ENCODE measurements at places on chromosomes 4 and X. TPM values are rescaled to one million over a fixed set of nuclear protein-coding genes. Genes with fewer than 3 reads are reported as not detected.

DNA sequence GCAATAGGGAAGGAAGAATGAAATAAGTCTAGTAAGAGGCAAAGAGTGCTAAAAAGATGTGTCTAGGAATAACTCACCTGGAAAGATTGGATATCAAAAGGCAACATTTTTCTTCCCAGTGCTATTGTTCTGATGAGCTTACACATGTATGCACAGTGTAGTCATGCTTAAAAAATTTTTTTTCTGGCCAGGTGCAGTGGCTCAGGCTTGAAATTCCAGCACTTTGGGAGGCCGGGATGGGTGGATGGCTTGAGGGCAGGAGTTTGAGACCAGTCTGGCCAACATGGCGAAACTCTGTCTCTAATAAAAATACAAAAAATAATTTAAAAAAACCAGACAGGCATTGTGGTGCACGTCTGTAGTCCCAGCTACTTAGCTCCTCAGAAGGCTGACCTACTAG lies 795.8 kb upstream of the IGFBP7 start:
- H3K27ac ChIP-seq = no peak overlapping the region
- H3K4me1 ChIP-seq = no peaks in the 10 kb centered on the region
- DNase-seq = no peak
- H3K27me3 ChIP-seq = no peaks in the 10 kb centered on the region

DNA sequence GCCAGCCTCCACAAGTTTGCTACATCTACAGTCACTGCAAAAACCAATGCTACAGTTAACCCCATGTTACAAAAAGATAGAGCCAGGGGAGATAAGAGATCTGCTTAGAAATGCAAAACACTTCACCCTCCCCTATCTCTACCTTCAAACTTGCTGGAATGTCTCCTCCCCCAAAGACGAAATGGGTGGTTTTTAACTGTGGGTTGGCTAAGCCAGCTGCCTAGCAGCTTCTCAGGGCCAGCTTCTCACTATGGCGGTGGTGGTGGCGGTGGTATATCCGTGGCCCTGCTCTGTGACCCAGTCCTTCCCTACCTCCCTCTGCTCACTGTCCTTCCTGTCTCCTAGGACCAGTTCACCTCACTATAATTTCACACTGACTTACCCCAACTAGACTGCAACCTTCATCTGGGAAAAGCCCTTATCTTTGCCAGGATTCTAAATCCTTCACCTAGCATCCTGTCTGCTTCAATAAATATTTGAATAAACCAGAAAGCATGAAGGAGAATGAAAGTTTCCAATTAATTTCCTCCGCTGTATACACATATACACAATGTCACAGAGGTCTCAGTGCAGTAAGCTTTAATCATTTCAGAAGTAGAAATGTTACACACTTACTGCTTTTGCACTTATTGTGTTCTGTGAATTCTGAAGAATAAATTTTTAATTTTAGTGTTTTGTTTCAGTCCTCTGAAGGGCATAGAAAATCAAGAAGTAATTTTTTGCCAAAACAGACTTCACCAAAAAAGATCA lies 46.3 kb downstream of the SH3KBP1 start:
- peaks cover 72% of the 10 kb centered on the region for H3K4me1 ChIP-seq
- H3K27ac ChIP-seq = peak overlapping the region; percentile 90
- DNase-seq = no peak
- H3K27me3 ChIP-seq = no peaks in the 10 kb centered on the region

DNA sequence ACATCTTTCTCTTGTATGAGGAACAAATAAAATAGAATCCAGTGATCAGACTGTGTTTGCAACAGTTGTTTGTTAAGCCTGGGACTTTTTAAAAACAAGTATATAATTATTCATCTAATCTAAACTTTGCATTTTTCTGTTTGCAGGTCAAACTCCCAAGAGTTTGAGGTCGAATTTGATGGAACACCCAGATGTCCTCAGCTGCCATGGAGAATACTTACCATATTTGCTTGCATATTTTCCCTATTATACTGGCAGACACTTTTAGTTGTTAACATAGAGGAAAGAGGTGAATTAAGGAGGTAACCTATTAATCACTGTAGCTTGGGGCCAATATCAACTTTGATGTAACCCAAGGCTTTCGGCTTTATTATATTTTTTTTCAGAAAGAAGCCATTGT lies 401.5 kb upstream of the DIPK2B start:
- no peaks in the 10 kb centered on the region for H3K27me3 ChIP-seq
- H3K4me3 ChIP-seq = no peak overlapping the region
- H3K4me1 ChIP-seq = no peaks in the 10 kb centered on the region
- no peak for DNase-seq
- H3K36me3 ChIP-seq = peaks cover 3% of the 10 kb centered on the region

GRCh38 chrX:104696667-104697066 lies 130.7 kb downstream of the IL1RAPL2 start:
- peaks cover 7% of the 10 kb centered on the region for H3K4me1 ChIP-seq
- no peaks in the 10 kb centered on the region for H3K36me3 ChIP-seq
- H3K27me3 ChIP-seq = no peaks in the 10 kb centered on the region
- H3K4me3 ChIP-seq = no peak overlapping the region
- no peak for DNase-seq

- no peak overlapping the region for H3K4me3 ChIP-seq
- H3K27me3 ChIP-seq = no peaks in the 10 kb centered on the region
- no peak overlapping the region for H3K27ac ChIP-seq
- no peaks in the 10 kb centered on the region for H3K36me3 ChIP-seq
- no peak for DNase-seq
Measured at GRCh38 chrX:94057385-94057784, 383.4 kb downstream of the FAM133A start.

DNA sequence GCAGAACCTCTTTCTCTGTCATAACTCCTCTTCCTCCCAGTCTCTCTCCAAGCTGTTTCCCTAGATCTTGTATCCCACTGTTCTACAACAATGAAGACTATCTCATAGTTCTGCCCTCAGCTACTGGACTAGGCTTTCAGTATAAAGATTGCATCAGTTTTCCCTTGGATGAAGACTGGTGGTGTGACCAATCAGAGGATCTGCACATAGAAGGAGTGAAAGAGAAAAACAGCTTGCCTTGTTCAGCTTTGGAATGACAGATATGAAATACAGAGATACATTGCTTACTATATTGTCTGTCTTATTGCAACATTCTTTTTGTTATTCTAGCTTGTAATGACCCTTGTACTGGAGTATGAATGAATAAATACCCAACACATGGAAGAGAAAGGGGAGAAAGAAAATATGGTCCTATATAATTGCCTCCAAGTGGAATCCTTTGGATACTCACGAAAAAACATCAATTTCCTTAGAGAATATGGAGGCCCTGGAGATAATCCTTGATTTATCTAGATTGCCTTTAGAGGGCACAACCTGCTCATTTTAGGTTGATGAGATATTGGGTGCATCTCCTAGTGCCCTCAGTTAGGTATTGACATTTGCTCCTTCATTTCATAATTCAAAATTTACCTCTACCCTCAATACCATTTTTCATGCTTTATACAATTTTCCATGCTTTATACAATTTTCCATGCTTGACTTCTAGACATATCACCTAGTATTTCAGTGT lies 395.8 kb downstream of the NAF1 start:
- H3K4me3 ChIP-seq = no peak overlapping the region
- H3K27me3 ChIP-seq = no peaks in the 10 kb centered on the region
- no peak for DNase-seq
- no peak overlapping the region for H3K27ac ChIP-seq
- H3K36me3 ChIP-seq = no peaks in the 10 kb centered on the region
- H3K4me1 ChIP-seq = no peaks in the 10 kb centered on the region

DNA sequence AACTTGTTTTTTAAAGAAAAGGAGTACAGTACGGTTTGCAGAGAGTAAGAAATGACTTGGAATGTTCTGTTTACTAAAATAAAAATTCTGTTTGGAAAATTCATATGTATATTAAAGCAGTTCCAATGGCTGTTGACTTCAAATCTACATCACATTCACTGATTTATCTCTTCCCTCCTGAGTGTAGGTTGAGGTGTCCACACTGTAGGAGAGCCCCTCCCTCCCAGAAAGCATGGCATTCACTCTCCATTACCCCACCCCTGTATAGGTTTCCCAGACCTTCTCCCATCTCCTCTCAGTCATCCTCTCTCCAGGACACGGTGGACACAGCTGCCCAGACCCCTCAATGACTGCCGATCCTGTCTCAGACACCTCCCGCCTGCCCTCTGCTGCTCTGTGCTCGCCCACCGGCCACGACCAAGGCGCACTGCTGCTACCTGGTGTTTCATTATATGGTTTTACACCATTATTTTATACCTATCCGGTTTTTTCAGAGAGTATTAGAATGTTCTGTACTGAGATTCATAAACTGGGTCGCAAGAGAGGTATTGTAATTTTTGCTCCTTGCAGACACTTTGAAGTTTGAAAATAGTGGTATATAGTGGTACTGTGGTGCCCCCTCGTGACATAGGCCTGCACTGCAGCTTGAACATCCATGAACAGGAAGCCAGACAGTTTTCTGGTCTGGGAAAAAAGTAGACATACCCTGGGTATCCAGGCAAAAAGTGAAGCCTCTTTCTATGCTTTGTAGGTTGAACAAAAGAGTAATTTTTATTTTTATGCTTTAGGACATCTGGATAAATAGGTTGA lies 38.8 kb upstream of the BEX4 start:
- DNase-seq = peak; percentile 61
- peak overlapping the region; percentile 32 for H3K4me3 ChIP-seq
- H3K27ac ChIP-seq = no peak overlapping the region
- peaks cover 3% of the 10 kb centered on the region for H3K4me1 ChIP-seq

GRCh38 chr4:16707874-16708273 lies 190.6 kb downstream of the LDB2 start:
- no peak overlapping the region for H3K27ac ChIP-seq
- H3K4me3 ChIP-seq = no peak overlapping the region
- H3K4me1 ChIP-seq = no peaks in the 10 kb centered on the region
- no peaks in the 10 kb centered on the region for H3K36me3 ChIP-seq
- DNase-seq = no peak
- peaks cover 2% of the 10 kb centered on the region for H3K27me3 ChIP-seq

GRCh38 chr4:48963042-48963679 lies 22.9 kb upstream of the CWH43 start:
- H3K27ac ChIP-seq = no peak overlapping the region
- H3K4me1 ChIP-seq = peaks cover 2% of the 10 kb centered on the region
- DNase-seq = peak; percentile 73
- no peaks in the 10 kb centered on the region for H3K27me3 ChIP-seq
- H3K36me3 ChIP-seq = no peaks in the 10 kb centered on the region

GRCh38 chr4:186030399-186030775 lies 38.6 kb upstream of the TLR3 start:
- no peak overlapping the region for H3K4me3 ChIP-seq
- H3K4me1 ChIP-seq = no peaks in the 10 kb centered on the region
- H3K27me3 ChIP-seq = peaks cover 36% of the 10 kb centered on the region
- no peak for DNase-seq
- H3K36me3 ChIP-seq = peaks cover 9% of the 10 kb centered on the region

GRCh38 chr4:176898791-176899190 lies 106.1 kb upstream of the VEGFC start:
- H3K4me1 ChIP-seq = no peaks in the 10 kb centered on the region
- H3K4me3 ChIP-seq = no peak overlapping the region
- no peak for DNase-seq
- H3K27ac ChIP-seq = no peak overlapping the region

GRCh38 chr4:183552274-183553146 lies 47.7 kb downstream of the ING2 start:
- no peak overlapping the region for H3K27ac ChIP-seq
- H3K4me1 ChIP-seq = no peaks in the 10 kb centered on the region
- peaks cover 9% of the 10 kb centered on the region for H3K27me3 ChIP-seq
- no peaks in the 10 kb centered on the region for H3K36me3 ChIP-seq
- no peak overlapping the region for H3K4me3 ChIP-seq

- no peaks in the 10 kb centered on the region for H3K36me3 ChIP-seq
- H3K27ac ChIP-seq = no peak overlapping the region
- H3K4me1 ChIP-seq = no peaks in the 10 kb centered on the region
Measured at GRCh38 chr4:18321956-18322530, 300.5 kb upstream of the LCORL start.

- peaks cover 20% of the 10 kb centered on the region for H3K27me3 ChIP-seq
- no peaks in the 10 kb centered on the region for H3K36me3 ChIP-seq
- H3K27ac ChIP-seq = no peak overlapping the region
- DNase-seq = no peak
- H3K4me3 ChIP-seq = no peak overlapping the region
- H3K4me1 ChIP-seq = no peaks in the 10 kb centered on the region
Measured at GRCh38 chr4:40881851-40882250, 132.1 kb downstream of the NSUN7 start.

- H3K4me3 ChIP-seq = peak overlapping the region; percentile 87
- H3K4me1 ChIP-seq = peaks cover 54% of the 10 kb centered on the region
- H3K36me3 ChIP-seq = no peaks in the 10 kb centered on the region
- DNase-seq = peak; percentile 1
Measured at GRCh38 chrX:108020631-108021030, 24.2 kb upstream of the VSIG1 start.

GRCh38 chr4:116099596-116099995 lies 985.8 kb downstream of the TRAM1L1 start:
- H3K27me3 ChIP-seq = no peaks in the 10 kb centered on the region
- DNase-seq = no peak
- H3K27ac ChIP-seq = no peak overlapping the region
- H3K4me3 ChIP-seq = no peak overlapping the region

GRCh38 chr4:47855350-47855749 lies 17.5 kb upstream of the CORIN start:
- no peak overlapping the region for H3K27ac ChIP-seq
- no peaks in the 10 kb centered on the region for H3K4me1 ChIP-seq
- H3K27me3 ChIP-seq = no peaks in the 10 kb centered on the region
- H3K4me3 ChIP-seq = no peak overlapping the region
- no peak for DNase-seq
- peaks cover 47% of the 10 kb centered on the region for H3K36me3 ChIP-seq

DNA sequence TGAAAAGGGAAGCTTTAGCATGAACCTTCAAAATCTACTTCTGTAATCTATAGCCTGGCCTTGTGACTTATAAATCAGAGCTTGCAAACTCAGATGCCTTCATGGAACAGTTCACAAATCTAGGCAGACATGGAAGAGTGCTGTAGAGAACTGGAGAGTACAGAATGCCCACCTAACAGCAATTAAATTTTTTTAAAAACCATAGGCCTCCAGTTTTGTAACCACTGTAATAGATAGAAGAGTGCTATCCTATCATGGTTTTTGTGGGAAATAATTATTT lies 10.4 kb downstream of the MTMR1 start:
- DNase-seq = no peak
- H3K36me3 ChIP-seq = peaks cover 71% of the 10 kb centered on the region
- H3K27me3 ChIP-seq = no peaks in the 10 kb centered on the region
- no peak overlapping the region for H3K4me3 ChIP-seq

VCX3A gene
- not detected for total RNA-seq

CCNG2 gene
- 36.3 TPM for total RNA-seq

RASSF6 gene
- total RNA-seq = not detected

DCLK2 gene
- not detected for total RNA-seq

NXF2B gene
- not detected for total RNA-seq

TBX22 gene
- not detected for total RNA-seq

All from naive thymus-derived CD8-positive, alpha-beta T cell (primary cell).